Eye (tissue), 1 donor: ENCODE measurements at places on chromosomes 6 and 20.

GRCh38 chr6:85775883-85776282 lies 133.2 kb upstream of the SYNCRIP start:
- no peak for DNase-seq

GRCh38 chr6:45072673-45073072 lies 255.5 kb upstream of the RUNX2 start:
- DNase-seq, result no peak

GRCh38 chr6:144893680-144894151 lies 608.6 kb downstream of the UTRN start:
- no peak for DNase-seq

DNA sequence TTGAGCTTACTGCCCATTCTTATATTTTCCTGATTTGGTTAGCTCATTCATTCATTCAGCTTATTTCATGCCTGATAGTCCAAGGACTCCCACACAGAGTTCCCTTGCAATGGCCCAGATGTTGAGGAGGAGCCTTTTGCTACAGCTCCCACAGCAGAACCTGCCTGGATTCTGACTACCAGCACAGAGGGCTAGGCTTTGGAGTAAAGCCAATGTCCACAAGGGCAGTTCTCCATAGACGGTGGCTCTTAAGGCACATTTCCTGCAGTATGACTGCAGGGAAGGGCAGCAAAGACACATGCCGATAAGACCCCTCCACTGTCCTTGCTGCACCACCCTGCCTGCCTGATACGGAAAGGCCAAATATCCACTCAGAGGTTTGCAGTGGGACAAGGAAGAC lies 112.3 kb upstream of the SYNDIG1 start:
- no peak for DNase-seq

DNA sequence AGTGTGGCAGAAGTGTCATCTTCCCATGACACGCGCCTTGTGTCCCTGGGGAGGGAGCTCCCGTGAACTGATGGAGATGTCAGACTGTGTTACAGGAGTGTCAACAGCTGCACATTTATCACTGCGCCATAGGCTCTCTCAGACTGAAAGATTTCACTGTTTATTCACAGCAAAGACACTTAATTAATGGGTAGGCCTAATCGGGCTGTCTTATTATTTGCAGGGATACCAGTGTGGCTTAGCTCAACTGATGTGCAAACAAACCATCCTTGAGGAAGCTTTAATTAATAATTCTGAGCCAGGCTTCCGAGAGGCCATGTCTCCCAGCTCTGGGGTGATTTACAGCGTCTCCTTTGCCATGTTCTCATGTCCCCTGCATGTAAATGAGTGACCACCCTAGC lies 771.0 kb downstream of the QKI start:
- peak; percentile 64 for DNase-seq

DNA sequence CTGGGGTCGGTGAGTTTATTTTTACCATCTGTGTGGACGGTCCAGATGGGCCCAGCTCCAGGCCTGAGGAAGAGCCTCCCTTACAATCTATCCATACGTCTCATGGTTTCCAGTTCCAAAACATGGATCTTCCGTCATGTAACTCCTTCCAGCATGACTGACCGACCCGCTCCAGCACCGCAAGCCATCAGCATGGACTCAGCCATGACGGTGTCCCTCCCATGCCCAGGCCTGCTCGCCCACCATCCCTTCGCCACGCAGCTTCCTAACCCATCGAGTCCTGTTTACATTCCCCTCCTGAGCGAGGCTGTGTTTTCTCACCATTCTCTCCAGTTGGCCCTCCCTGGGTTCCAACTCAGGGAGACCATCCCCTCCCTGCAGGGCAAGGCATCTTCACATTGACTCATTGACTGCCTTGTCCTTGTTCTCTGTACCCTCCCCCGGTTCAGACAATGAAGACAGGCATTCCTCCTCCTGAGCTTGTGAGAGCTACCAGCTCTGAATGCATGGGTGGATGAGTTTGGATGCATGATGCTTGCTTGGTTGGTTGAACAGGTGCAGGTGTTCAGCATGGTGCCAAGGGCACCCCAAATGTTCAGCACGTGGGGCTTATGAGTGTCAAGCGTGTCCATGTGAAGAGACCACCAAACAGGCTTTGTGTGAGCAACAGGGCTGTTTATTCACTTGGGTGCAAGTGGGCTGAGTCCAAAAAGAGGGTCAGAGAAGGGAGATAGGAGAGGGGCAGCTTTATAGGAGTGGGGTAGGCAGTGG lies 235.8 kb downstream of the SMOC2 start:
- no peak for DNase-seq

DNA sequence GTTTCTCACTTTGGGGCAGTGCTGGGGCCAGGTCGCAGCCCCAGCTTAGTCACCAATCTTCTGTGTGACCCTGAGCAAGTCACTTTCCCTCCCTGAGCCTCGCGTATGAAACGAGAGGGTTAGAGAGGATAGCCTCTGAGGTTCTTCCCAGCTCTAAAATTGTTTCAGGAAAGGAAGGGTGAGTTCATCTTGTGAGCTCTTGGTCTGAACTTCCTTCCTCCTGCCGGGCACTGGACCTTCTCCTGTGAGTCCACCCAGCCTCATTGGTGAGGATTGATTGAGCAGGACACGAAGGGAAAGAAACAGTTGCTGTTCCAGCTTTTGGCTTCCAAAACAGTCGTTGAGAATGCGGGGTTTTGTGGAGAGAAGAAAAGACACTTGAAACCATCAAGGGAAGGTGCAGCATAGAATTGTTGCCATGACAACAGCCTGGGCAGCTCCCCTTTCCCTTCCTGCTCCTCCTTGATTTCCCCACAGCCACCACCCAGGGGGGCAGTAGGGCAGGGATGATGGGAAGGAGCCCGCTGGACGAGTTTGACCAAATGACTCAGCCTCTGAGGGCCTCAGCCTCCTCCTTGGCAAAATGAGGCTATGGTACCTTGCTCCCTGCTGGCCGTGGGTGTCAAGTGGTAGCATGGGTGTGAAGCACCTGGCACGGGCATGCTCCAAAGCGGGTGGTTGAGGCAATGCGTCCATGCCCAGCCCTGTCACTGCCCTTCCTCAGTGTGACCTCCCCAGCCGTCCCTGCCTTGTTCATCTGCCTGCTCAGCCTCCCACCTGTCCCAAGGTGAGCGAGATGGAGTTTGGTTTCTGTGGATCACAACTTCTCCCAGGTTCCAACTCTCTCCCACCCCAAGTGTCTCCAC lies 107.8 kb downstream of the CDC5L start:
- no peak for DNase-seq

- DNase-seq, result no peak
Observed at GRCh38 chr6:166598441-166599138, 12.1 kb upstream of the RAMACL start.

- no peak for DNase-seq
Observed at GRCh38 chr6:47525330-47526057, 47.9 kb downstream of the CD2AP start.

DNA sequence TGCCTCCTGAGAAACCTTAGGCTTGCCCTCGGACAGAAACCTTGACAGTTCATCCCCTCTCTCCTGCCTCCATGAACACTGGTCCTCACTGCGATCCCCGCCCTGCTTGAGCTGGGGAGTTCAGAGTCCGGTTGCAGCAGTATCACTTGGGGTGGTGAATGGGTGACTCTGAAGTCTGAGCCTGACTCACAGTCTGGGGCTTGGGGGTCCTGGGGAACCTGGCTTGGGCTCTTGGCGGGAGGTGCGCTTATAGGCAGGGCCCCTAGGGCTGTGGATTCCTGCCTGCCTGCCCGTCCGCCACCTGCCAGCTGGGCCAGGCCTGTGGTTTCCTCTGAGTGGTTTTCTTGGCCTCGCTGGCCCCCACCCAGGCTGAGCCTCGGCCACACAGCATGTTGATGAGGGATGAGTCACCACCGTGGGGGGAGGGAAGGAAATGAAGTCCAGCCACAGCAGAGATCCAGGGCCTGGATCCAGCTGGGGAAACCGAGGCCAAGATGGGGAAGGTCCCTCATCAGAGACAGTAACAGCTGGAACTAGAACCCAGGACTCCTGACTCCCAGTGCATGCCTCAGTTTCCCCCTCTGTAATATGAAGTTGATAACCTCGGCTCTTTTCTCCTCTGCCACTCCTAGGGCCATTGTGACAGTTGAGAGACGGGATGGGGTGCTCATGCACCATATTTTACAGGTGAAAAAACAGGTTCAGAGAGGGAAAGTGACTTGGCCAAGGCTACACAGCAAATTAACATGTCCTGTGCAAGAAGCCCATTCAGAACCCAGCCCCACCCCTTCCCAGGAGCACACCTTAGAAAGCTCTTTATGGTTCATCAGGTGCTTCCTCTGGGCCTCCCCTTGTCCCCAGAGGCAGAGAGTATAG lies 9.2 kb downstream of the FOXS1 start:
- peak; percentile 27 for DNase-seq

- no peak for DNase-seq
Observed at GRCh38 chr6:2630891-2631571, 119.7 kb downstream of the MYLK4 start.

DNA sequence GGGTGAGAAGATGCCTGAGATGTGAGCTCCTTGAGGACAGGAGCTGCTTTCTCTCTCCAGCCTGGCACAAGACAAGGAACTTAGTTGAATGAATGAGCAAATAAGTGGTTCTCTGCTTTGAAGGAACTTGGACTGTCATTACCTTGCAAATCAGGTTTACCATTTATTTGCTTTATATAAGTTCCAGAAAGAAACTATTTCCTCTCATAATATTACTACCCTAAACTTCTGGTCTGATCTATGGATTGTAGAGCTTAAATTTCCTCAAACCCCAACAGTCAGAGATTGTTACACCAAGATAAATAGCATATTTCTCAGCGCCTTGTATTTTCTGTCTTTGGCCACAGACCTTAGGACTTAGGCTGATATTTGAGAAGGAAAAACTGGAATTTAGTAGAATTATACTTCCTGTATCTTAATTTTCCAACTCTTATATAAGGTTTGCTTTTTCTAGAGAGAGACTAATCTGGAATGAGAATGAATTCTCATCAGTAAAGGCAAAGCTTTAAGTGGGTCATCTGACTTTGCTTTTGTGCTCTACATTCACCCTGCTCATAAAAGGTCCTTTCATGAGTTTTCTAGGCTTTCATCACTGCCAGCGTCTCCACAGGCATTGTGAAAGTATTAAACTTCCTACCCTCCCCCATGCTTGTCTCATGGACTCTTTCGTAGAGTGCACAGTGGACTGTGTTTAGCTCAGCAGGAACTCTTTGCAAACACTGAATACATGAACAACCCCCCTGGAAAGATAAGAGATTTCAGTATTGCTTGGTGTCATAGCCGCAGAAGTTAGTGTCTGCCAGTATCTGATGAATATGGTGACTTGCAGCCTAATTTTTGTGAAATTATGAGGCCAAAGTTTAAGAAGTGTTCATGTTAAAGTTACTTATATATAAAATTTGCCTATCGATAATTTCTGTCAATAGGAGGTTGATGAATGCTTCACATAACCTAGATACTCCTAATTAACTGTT lies 74.0 kb downstream of the PTPRA start:
- peak; percentile 90 for DNase-seq

DNA sequence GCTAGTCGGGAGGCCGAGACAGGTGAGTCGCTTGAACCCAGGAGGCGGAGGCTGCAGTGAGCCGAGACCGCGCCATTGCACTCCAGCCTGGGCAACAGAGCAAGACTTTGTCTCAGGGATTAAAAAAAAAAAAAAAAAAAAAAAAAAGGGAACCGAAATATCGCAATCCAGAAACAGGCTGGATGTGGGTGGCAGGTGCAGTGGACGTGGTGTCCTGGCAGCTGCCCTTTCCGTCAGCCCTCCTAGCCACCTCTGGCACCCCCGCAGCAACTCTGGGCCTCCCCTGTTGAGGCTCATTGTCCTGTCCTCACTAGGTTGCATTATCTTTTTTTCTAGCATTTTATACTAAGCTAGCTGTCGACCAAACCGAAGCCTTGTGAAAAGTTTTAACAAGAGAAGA lies 113.5 kb downstream of the DTNBP1 start:
- no peak for DNase-seq

GRCh38 chr6:33620856-33621710 lies at the start of gene ITPR3:
ITPR3 (plus strand) TSS chr6:33621322; CDS start chr6:33621603, 281 bp downstream.
- no peak for DNase-seq

DNA sequence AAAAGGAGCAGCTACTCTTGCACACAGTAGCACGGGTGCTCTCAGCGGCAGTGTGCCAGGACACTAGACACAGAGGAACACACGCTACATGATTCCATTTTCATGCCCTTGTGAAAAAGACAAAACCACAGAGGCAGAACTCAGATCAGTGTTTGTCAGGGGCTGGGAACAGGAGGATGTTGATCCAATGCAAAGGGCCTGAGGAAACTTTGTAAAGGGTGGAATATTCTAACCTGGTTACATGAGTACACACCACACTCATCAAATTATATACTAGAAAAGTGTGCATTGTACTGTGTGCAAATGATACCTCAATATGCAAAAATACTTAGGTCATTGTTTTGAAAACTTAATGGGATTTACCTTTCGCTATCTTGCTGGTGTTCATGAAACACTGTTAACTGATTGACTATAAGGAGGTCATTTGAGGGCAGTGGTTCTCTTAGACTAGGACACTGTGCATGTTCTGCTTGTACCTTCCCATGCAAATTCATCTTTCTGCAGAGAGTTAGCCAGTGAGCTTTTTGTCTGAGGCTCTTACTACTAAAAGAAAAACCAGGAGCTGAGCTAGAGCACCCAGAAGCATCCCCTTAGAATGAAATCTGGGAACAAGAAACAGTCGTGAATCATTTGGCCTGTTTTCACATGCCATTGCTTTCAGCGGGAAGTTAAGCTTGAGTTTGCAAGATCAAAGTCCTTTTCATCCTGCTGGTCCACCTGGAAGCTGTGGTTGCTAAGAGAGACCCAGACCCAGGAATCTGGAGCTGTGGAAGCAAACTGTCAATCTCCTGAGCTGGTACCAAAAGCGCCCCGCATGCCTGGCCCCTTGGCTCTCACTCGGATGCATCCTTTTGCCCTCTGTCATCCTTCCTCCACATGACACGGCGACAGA lies 204.8 kb downstream of the TTLL2 start:
- DNase-seq, result no peak

GRCh38 chr6:87341899-87342298 lies 2.7 kb upstream of the C6orf163 start:
- DNase-seq, result no peak

- DNase-seq, result peak; percentile 81
Observed at GRCh38 chr6:149964308-149965193, 808 bp downstream of the ULBP1 start.

GRCh38 chr6:134097114-134097707 lies 44.8 kb upstream of the SLC2A12 start:
- DNase-seq, result peak; percentile 95

DNA sequence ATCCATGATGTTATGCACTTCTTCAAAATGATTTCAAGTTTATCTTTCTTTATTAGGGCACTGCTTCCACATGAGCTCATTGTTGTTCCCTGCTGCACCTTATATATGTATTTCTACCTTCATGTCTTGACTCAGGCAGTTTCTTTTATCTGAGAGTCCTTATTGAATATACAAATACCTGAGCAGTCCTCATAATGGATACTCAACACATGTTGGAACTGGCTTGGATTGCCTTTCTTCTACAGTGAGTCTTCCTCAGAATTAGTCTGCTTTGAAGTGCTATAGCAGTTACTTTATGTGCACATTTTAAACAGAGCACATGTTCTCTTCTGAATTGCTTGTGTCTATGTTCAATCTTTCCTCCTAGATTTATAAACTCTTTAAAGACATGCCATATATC lies 45.3 kb upstream of the LOC128125822 start:
- no peak for DNase-seq
